ENCODE measurements at places on chromosomes 3 and 15. TPM values are rescaled to one million over a fixed set of nuclear protein-coding genes. Genes with fewer than 3 reads are reported as not detected.
A peak's percentile ranks its signal among the peaks of the same experiment; 100 is the strongest.

- DNase-seq = peak; percentile 77
Measured at GRCh38 chr3:71681224-71681668, 44.0 kb downstream of the EIF4E3 start.

DNA sequence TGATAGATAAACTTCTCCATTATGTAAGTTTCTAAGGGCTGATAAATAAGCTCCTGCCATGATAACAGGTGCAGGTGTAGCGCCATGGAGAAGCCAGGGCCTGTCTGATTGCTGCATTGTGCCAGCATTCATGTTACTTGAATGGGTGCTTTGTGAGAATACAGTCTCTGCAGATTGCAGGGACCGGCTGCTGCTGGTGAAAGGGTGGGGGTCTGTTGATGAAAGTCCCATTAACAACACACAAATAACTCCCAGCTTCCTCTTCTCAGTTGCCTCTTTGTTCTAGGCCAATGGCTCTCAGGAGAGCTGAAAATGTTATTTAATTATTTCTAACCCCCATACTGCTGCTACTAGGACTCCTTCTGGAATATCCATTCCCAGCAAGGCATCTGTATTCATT lies 77.2 kb downstream of the RTP4 start:
- DNase-seq = no peak

DNA sequence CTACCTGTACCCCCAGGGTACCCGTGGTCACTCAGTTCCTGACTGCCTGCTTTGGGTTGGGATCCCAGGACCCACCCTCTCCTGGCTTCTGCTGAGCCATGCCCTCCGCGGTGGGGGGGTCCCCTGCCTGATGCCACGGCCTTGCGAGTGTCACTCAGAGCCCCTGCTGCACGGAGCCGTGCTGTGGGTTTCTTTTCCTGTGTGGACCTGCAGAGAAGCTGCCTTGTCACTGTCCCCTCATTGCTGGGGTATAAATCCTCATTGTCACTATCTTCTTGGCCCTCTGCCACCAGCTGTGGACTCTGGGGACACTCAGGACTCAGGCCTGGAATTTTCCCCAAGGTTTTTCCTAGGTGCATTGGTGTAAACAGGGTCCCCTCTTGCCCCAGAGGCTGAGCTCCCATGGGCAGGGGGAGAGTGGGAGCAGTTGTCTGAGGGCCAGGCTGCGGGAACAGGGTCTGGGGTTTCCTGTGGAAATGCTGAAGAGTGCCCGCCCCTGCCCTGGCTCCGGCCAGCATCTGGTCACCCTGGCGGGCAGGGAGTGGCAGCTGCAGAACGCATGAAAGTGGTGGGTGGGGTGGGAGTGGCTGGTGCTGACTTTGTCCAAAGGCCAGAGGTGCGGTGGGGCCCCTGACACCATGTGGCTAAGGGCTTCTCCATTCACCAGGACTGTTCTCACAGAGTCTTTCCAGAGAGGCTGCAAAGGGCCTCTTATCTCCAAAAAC lies 191.7 kb downstream of the GOLGA6L6 start:
- DNase-seq = no peak

- DNase-seq = peak; percentile 54
Measured at GRCh38 chr3:114362815-114363214, 69.0 kb downstream of the TIGIT start.

DNA sequence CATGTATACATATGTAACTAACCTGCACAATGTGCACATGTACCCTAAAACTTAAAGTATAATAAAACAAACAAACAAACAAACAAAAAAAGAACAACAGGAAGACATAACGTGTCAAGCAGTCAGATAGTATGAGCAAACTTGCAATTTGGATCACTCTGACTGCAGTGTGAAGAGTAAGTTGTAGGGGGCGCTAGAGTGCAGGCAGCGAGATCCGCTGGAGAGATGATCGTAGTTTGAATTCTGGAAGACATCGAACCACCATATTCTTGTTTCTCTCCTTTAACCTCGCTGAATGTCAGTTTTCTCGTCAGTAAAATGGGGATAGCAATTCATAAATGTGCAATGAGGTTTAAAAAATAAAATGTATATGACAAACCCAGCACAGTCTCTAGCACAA lies 165.2 kb upstream of the LMCD1 start:
- no peak for DNase-seq

- peak; percentile 46 for DNase-seq
Measured at GRCh38 chr3:105686278-105686897, 182.4 kb downstream of the CBLB start.

DNA sequence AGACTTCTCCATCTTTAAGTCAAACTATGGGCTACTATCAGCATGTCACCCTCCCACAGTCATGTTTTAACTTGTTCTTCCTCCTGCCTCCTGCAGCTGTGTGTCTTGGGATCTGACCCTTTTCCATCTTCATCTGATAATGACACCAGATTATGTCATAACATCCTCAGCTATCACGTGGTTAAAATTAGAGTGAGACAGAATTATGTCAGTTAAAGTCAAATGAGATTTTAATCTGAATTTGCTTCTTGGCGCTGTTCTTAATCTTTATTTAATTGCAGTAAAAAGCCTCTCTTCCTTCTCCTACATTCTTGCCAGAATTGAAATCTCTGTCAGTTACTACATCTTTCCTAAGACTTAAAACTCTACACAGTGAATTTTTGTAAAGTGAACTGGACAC lies 107.2 kb downstream of the ARPP21 start:
- no peak for DNase-seq

- DNase-seq = no peak
Measured at GRCh38 chr15:27475395-27475794, 504.4 kb downstream of the GABRG3 start.

- DNase-seq = no peak
Measured at GRCh38 chr3:131957980-131958379, 76.8 kb downstream of the CPNE4 start.

DNA sequence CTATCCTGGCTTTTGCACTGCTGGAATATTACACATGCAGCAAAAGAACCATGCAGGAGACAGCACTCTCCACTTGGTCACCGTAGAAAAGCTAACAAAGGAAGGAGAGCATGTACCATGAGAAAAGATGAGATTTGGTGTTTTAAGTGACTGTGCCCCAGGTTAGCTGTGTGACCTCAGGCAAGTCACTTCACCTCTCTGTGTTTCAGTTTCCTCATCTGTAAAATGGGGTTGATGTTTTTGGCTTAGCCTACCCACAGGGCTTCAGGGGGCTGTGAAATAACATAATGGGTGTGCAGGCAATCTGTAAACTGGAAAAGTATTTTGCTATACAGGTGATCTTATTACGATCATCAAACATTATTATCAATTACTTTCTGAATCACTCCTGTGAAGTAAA lies 69.3 kb upstream of the SLC6A11 start:
- DNase-seq = no peak

GRCh38 chr3:101992863-101993262 lies 143.5 kb downstream of the NFKBIZ start:
- DNase-seq = no peak

DNA sequence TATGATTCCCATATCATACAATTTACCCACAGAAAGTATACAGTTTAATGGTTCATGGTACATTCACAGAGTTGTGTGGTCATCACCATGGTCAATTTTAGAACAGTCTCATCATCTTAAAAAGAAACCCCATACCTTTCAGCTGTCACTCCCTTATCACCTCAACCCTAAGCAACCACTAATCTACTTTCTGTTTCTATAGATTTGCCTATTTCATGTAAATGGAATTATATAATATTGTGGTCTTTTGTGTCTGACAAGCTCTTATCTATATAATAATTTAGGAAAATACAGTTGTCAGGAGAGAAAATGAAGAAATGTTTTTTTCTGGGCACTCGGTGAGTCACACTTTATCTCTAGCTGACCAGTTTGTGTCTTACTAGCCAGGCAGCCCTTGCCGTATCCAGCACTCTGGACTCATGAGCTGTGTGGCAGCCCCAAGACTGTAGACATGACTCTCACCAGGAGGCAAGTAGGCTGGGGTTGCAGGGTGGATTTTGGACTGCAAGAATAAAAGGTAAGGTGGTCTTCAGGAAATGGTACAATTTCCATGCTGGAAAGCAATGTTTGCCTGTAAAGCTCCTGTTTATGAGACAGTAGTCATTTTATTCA lies 234.6 kb downstream of the THRB start:
- no peak for DNase-seq

- DNase-seq = peak; percentile 78
Measured at GRCh38 chr15:92845126-92845508, 55.0 kb upstream of the CHD2 start.

DNA sequence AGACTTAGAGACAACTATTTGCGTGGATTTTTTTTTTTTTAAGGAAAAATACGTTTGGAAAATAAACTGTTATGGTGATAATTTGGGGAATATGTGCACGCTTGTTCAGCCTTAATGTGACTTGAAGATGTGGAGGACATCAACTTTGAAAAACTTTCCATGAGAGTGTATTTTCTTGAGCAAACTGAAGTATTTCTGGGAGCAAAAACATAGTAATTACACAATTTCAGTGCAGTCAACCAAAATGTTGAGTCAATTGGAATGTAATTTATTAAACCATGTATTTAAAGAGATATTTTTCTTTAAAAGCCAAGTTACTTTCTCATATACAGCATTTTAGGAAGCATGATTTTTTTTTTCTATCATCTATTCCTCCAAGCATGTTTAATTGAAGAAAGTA lies 80.3 kb upstream of the FLNB start:
- DNase-seq = no peak

GRCh38 chr15:60423537-60423936 lies 25.8 kb upstream of the ANXA2 start:
- DNase-seq = peak; percentile 82

NAA50 gene
- total RNA-seq = 201 TPM

PLCB2 gene
- total RNA-seq = under 0.01 TPM

GP9 gene
- total RNA-seq = not detected

TEX9 gene
- total RNA-seq = 0.93 TPM

IL17RD gene
- total RNA-seq = 0.51 TPM

LRRC49 gene
- total RNA-seq = 4.9 TPM

ALCAM gene
- 49.7 TPM for total RNA-seq

DUOXA2 gene
- not detected for total RNA-seq

CHST2 gene
- total RNA-seq = 7.8 TPM
